ENCODE measurements at places on chromosomes 6 and 20. TPM values are rescaled to one million over a fixed set of nuclear protein-coding genes. Genes with fewer than 3 reads are reported as not detected.

KHDC1L gene
- total RNA-seq = not detected

KCNK17 gene
- total RNA-seq = not detected

ZBTB12 gene
- 2.0 TPM for total RNA-seq

SLC29A1 gene
- total RNA-seq = 33.6 TPM

CFAP61 gene
- total RNA-seq = not detected

SLC2A10 gene
- 43.3 TPM for total RNA-seq

CST8 gene
- total RNA-seq = not detected

RGS17 gene
- total RNA-seq = 12.4 TPM

All from epithelial cell of alveolus of lung (primary cell).